Stomach (tissue), 19 donors: ENCODE measurements at places on chromosomes 3 and 15. TPM values are rescaled to one million over a fixed set of nuclear protein-coding genes. Genes with fewer than 3 reads are reported as not detected.

TP63 gene
- not detected for total RNA-seq

BNC1 gene
- not detected for total RNA-seq

ZBTB47 gene
- total RNA-seq = 17.0 TPM

SCAMP2 gene
- 104 TPM for total RNA-seq

RBMS3 gene
- total RNA-seq = 32.1 TPM

TEX55 gene
- not detected for total RNA-seq

AMOTL2 gene
- total RNA-seq = 29.3 TPM

SLC26A6 gene
- total RNA-seq = 137 TPM

AAGAB gene
- 16.9 TPM for total RNA-seq

POTEB3 gene
- not detected for total RNA-seq

CDC25A gene
- total RNA-seq = 4.3 TPM
